ENCODE measurements at places on chromosomes 6 and 20. TPM values are rescaled to one million over a fixed set of nuclear protein-coding genes. Genes with fewer than 3 reads are reported as not detected.

DNA sequence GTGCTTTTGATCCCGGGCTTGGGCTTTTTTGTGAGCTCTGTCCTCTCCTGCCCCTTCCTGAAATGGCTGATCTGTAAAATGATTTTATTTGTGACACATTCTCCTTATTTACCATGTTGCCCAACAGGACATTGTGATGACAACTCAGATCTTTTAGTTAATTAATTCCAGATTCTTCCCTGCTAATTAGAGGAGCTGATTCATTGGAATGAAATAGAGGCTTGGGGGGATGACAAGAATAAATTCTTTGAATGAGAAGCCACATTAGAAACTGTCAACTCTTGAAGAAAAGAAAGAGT lies 26.1 kb upstream of the GABRR1 start:
- DNase-seq, result no peak

GRCh38 chr6:8215631-8216030 lies 113.3 kb upstream of the EEF1E1 start:
- DNase-seq, result peak; percentile 47

RAB32 gene
- total RNA-seq, result 20.8 TPM

SUMO4 gene
- total RNA-seq, result not detected

DNA sequence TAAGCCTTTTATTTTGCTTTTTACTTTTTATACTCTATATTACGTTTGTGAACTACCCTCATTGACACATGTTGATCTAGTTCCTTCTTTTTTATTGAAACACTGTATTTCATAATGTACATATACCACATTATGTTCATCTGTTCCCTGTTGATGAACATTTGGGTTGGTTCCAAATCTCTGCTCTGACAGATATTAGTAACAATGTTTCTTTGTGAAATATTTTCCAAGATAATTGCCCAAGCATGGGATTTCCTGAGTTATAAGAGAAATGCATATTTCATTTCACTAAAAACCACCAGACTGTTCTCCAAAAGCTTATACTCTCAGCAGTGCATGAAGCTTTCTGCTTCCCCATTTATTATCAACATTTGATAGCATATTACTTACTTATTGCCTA lies 44.2 kb upstream of the TNFRSF21 start:
- DNase-seq, result no peak

All from fibroblast of the aortic adventitia (primary cell).